ENCODE measurements at places on chromosomes 3 and 15.

GRCh38 chr3:22593638-22594037, 609.5 kb upstream of the UBE2E2 start:
- no peak for DNase-seq

DNA sequence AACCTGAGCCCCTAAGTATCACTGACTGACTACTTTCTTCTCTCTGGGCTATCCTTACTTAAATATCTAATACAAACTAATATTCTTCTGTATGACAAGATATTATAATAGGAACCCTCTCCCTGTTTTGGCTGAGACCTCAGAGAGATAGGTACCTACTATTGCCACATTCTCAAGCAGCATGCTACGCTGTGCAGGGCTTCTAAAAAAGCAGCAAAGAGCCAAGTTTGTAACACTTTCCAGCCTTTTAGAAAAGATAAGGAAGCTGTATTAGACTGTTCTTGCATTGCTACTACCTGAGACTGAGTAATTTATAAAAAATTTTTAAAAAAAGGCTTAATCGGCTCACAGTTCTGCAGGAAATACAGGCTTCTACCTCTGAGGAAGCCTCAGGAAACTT, 126.8 kb upstream of the ABI3BP start:
- DNase-seq, result no peak

GRCh38 chr15:29093696-29094343, 175.8 kb downstream of the NSMCE3 start:
- DNase-seq, result no peak

DNA sequence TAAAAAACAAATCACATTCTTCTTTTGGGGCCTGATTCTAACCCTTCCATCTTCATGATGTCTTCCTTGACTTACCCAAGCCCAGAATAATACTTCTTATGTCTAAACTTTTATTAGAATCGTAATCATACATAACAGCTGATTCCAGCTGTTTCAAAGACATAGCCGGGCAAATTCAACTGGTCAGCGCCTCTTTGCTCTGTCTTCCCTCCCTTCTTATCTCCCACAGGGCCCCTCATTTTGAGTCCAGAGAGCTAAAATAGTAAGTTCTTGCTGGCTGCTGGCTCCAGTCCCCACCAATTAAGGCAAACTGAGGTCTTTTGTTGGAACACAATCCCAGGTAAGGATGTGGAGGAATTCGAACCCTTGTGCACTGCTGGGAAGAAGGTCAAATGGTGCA, 108.6 kb downstream of the ADCY5 start:
- DNase-seq, result no peak

DNA sequence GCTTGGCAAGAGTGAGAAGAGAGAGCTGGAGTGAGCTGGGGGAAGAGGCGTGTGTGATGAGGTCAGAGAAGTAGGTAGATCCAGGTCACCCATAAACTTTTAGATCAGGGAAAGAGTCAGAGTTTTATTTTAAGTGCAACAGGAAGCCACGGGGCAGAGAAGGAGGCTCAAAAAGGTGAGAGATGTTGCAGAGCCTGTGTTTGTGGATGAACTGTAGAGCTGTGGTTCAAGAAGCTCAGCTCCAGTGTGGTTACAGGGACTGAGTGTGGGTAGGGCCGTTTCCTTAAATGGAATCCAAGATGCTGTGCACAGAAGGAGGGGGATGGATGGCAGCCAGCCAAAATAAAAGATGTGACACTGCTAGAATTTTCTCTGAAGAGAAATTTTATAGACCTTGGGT, 337.2 kb downstream of the SATB1 start:
- no peak for DNase-seq

Data from stimulated activated CD8-positive, alpha-beta memory T cell treated with anti-CD3 and anti-CD28 coated beads, Interleukin-2, amount 100 ng/mL, for 1 hour (primary cell).